ENCODE measurements at places on chromosomes 1 and 21.
A peak's percentile ranks its signal among the peaks of the same experiment; 100 is the strongest.

DNA sequence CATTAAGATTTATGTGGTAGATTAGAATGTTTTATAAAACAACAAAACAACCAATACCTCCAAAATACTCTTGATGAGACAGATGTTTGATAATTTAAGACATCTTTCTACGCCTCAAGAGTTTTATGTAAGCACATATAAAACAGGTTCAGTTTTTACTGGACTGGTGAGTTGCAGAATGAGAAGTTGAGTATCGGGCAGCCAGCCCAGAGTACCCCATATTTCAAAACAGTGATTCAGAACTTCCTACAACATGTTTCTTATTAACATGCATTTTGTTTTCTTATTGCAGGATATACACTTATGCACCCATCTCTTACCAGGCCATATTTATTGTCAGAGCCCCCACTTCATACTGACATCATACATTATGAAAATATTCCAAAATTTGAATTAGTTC is 91.4 kb upstream of the RAVER2 start:
- DNase-seq = no peak

GRCh38 chr1:227945891-227946623 is 1.7 kb downstream of the WNT9A start:
- peak; percentile 34 for DNase-seq

DNA sequence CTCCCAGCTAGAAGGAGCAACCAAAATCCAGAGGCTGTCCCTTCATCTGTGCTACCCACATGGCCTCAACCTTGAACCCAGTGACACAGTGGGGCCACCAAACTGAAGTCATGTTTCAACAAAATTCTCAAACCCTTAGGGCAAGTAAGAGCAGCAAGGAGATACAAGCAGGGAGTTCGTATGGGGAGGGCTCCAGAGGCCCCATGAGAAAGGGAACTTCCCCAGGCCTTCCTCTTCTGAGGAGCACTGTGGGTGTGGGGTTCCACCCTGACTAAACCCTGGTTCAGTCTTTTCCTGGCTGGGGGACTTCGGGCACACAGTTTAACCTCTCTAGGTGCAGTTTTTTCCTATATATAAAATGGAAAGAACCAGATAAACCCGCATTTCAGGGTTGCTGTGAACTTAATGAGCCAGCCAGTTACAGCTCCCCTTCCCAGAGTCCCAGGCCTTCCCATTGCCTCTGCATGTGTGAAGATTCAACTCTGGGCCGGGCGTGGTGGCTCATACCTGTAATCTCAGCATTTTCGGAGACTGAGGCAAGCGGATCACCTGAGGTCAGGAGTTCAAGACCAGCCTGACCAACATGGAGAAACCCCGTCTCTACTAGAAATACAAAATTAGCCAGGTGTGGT is 8.0 kb upstream of the THEMIS2 start:
- no peak for DNase-seq

DNA sequence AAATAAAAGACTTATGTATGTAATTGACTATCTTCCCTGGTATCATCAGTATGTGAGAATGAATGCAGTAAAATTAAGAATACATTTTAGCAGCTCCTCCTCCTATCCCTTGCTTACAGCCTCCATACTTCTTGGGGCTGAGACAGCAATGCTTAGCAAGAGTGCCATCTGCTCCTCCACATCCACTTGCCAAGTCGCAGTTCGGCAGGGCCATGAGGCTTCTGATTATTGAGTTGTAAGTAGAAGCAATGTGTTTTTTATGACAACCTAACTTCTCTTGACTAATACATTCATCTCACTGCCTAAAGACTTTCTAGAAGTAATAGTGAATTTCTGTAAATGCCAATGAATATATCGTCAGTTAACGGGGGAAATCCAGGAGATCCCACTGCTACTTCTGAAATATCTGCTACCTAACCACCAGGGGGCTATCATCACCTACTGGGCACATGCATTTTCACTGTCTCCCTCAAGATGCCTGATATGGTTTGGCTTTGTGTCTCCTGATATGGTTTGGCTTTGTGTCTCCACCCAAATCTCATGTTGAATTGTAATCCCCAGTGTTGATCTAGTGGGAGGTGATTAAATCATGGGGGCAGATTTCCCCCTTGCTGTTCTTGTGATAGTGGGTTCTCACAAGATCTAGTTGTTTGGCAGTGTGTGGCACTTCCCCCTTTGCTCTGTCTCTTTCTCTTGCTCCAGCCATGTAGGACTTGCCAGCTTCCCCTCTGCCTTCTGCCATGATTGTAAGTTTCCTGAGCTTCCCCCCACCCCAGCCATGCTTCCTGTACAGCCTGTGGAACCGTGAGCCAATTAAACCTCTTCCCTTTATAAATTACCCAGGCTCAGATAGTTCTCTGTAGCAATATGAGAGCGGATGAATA is 59.6 kb downstream of the EXTL2 start:
- no peak for DNase-seq

- no peak for DNase-seq
Measured at GRCh38 chr1:106937104-106937503, 119.4 kb upstream of the PRMT6 start.

- peak; percentile 57 for DNase-seq
Measured at GRCh38 chr1:224851210-224851847, 78.1 kb upstream of the DNAH14 start.

GRCh38 chr1:198253668-198254067 is 96.9 kb downstream of the NEK7 start:
- no peak for DNase-seq

DNA sequence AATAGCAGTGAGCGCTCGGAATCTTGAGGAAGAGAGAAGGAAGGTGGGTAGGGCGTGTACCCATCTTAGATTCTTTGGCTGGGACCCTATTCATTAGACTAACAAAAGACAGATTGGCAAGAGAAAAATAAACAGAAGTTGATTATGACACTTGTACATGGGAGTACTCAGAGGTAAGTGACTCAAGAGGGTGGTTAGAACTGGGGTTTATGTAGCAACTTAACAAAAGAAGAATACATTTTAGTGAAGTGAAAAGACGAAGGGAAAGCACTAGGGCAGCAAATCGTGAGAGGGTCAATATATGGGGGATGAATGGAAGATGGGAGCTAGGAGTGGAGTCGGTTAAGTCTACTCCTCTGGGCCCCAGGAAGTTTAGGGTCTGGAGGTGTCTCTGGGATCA is 25.8 kb upstream of the RCC2 start:
- DNase-seq = no peak

DNA sequence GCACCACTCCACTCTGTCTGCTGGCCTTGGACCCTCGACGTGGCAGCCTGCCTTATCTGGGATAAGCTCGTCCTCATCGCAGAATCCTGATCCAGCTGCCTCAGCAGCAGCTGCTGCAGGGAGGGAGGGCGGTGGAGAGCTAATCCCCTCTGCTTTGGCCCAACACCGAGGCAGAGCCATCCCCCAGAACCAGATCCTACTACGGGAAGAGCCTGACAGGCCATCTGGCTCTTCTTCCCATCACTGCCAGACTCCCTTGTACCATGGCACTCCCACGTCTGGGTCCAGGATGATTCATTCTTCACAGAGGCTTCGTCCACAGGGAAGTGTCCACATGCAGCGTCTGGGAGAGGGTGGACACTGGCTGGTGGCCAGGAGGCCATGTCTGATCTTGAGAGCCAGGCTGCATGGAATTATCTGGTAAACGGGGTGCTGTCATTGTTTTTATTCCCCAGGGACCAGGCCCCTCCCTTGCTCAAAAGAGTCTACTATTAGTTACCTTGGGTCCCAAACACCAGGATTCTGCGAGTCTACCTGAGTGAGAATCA is 14.6 kb upstream of the PKP1 start:
- no peak for DNase-seq

DNA sequence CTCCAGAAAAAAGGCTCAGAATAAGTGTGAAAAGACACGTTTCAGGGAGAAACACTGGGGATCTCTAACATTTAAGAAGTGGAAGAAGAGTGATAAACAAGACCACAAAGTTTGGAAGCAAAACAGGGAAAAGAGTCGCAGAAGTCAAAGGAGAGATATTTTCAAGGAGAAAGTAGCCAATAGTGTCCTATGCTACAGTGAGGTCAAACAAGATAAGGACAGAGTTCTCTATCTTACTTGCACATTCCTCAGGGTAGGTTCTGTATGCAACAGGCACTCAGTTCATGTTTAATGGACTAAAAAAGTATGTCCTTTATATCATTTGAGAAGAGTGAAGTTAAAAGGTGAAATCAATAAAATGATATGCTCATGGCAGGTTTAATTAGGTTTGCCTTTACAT is 13.8 kb upstream of the EDEM3 start:
- no peak for DNase-seq

DNA sequence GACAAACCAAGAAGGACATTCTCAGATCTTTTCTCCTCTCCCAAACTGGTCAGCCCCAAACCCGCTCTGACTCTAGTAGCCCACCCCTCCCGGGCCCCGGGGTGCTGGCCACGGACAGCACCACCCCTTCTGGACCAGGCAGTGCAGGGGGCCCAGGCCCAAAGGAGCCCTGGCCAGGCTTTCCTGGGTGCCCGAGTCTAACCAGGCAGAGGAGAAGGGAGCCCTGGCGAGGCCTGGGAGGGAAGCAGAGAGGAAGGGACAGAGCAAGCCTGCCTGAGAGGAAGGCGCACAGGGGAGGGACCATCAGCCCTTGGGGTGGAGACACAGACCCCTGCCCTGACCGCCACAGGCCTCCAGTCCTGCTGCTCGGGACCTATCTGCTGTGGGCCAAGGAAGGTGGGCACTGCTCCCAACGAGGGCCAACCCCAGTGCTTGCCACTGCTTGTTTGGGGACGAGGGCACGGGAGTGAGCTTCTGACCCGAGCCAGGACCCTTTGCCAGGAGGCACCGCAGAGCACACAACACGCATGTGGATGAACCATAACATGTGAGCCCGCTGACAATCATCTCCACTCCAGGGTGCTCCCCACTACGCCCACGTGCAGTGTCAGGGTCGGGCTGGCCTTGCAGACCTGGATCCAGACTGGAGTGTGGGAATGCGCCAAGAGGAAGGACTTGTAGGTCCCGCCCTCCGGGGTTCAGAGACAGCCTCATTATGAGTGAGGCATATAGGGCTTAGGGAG is 57.6 kb downstream of the KCNAB2 start:
- DNase-seq = no peak

- DNase-seq = no peak
Measured at GRCh38 chr21:14312871-14313270, 70.1 kb downstream of the HSPA13 start.

DNA sequence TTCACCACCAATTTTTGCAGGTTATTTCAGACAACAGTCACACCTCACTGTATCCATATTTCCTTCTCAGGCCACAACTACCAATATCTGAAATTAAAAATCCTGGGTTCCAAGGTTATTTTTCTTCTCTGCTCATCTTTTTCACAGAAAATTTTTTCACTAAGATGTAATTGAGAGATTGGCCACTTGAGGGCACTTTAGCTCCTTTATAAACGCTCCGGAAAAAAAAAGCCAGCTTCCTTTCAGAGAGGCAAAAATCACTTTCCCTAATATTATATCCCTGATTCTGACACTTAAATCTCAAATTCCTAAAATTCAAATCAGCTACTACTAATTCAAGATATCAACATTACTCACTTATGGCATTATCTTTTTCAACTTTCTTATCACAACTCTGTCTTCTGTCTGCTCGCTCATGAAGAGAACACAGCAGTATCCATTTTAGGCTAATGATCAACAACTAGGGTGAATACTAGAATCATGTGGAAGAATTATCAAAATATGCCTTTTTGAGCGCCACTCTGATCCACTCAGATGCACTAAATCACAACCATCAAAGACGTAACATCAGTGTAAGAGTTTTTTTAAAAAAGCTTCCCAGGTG is 101.4 kb upstream of the RGS1 start:
- peak; percentile 63 for DNase-seq

All from NCI-H774 (cell line).